ENCODE measurements at places on chromosomes 1 and 21.

GRCh38 chr1:84301004-84301784 lies at the start of gene SAMD13:
Gene SAMD13, plus strand, starts transcription at chr1:84301708. Its CDS starts 1,527 bp downstream, at chr1:84303235.
- no peak for DNase-seq

GRCh38 chr1:41103766-41104165 lies 82.2 kb upstream of the SLFNL1 start:
- no peak for DNase-seq

- no peak for DNase-seq
Measured at GRCh38 chr1:214990619-214991018, 91.9 kb upstream of the KCNK2 start.

DNA sequence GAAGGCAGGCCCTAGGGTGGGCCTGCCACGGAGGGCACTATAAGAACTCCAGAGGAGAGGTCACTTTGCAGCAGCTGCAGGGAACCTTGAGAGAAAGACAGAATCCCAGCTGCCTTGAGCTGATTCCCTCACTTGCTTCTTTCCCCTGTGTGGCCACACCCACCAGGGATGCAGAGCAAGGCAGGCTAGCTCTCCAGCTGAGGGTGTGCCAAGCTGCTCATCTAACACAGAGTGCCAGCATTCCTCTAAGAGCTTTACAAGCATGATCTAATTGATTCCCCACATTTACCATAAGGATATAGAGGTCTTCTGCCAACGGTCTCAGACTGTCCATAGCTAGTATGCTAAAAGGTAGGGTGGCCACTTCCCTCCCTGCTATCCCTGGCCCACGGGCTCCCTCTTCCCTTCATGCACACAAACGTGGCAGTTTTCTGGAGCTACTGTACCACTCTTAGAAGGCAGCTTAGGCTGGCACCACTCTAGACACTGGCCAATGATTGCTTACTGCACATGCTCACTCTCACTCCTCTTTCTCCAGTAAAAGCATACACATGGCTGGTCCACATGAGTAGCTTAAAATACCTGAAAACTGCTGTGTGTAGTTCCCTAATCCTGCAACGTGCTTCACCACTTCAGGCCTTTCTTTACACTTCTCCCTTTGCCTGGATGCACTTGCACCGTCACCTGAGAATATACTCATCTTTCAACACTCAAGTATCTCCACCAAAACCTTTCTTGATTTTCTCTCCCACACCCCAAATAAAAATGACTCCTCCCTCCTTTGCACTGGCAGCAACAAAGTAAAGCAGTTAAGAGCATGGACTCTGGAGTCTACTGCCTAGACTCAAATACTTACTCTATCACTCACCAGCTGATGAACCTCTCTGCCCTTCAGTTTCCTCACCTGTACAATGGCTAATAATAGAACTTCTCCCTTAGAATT lies 57.7 kb downstream of the DMAP1 start:
- no peak for DNase-seq

- DNase-seq = no peak
Measured at GRCh38 chr1:200520735-200521134, 99.8 kb downstream of the KIF14 start.

- DNase-seq = no peak
Measured at GRCh38 chr1:12617901-12618660, at the start of gene DHRS3. Gene DHRS3, minus strand, starts transcription at chr1:12618210. Its CDS starts 862 bp downstream, at chr1:12617348.

DNA sequence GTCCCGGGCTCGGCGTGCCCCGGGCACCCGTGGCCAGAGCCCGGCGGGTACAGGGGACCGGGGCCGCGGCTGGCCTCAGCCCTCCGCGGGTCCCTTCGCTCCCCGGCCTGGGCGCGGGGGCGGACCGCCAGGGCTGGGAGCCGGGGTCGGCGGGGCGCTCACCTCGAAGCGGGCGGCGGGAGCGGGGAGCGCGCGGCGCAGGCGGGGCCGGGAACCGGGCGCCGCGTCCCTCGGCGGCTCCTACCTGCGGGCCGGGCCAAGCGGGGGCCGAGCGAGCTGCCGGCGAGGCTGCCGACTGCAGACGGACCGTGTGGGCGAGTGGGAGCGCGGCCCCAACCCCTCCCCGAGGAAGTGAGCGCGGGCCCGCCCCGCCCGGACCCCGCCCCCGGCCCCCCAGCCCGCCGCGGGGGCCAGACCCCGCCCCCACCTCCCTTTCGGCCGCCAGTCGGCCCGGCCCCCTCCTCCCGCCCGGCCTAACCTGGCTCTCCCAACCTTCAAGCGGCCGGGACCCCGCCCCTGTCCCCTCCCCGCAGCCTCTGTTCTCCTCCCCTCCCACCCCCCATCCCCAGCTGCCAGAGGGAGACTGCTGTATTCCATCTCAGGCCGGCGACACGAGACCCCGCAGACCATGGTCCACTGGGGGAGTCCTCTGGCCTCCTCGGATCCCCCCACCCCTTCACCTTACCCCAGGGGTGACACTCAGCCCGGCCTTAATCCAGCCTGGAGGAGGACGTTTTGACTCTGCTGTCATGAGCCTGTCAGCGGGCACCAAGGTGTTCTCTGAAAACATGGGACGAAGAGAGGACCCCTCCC lies at the start of gene FHL3:
FHL3 (minus strand) TSS at position 320 of the 813 bp plus-strand sequence. CDS start 6,102 bp downstream, outside the sequence.
- DNase-seq = no peak

GRCh38 chr1:63777286-63777685 lies 3.5 kb downstream of the ROR1 start:
- no peak for DNase-seq

DNA sequence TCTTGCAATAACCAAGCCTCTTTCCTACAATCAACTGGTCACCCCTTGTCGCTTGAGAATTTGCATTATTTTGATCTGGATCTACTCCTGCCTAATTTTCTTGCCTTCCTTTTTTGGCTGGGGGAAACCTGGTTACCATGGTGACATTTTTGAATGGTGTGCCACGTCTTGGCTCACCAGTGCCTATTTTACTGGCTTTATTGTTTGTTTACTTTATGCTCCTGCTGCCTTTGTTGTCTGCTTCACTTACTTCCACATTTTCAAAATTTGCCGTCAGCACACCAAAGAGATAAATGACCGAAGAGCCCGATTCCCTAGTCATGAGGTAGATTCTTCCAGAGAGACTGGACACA lies 743 bp downstream of the GPR52 start:
- DNase-seq = no peak

GRCh38 chr1:246680190-246680589 lies 44.0 kb upstream of the SCCPDH start:
- DNase-seq = no peak
